Activated B cell treated with CpG ODN at 0.5 μM for 24 hours (primary cell): ENCODE measurements at places on chromosomes 2 and 18.

- no peak for DNase-seq
These were observed 54.6 kb downstream of the DCC start for GRCh38 chr18:52394602-52395001.

GRCh38 chr2:16249246-16250055 lies 309.1 kb downstream of the MYCN start:
- DNase-seq, result no peak

GRCh38 chr2:83531206-83531826 lies 927.8 kb downstream of the SUCLG1 start:
- no peak for DNase-seq

- no peak for DNase-seq
These were observed 35.8 kb downstream of the SKOR2 start for GRCh38 chr18:47215554-47216138.

GRCh38 chr18:67621906-67622305 lies 105.4 kb upstream of the DSEL start:
- no peak for DNase-seq

GRCh38 chr2:54595999-54596902 lies 127.2 kb upstream of the EML6 start:
- no peak for DNase-seq
